GOT3 (cell line): ENCODE measurements at places on chromosomes 16 and 17.

DNA sequence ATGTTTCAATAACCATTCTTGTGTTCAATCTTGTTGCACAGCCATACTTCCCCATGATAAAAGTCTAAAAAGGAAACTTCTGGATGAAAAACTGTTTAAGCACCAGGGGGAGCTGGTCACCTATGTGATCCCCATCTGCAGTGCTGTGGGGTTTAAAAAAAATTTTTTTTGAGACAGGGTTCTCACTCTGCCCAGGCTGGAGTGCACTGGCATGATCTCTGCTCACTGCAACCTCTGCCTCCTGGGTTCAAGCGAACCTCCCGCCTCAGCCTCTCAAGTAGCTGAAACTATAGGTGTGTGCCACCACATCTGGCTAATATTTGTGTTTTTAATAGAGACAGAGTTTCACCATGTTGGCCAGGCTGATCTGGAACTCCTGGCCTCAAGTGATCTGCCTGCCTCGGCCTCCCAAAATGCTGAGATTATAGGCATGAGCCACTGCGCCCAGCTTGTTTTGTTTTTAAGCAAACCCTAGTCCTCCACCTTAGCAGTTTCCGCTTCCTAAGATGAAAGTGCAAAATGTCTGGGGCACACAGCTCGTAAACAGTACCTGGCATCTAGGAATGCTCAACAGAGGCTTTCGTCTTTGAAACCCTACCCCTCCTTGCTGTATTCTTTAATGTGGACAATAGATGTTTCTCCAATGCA is 25.4 kb downstream of the DNAJA2 start:
- DNase-seq, result no peak

DNA sequence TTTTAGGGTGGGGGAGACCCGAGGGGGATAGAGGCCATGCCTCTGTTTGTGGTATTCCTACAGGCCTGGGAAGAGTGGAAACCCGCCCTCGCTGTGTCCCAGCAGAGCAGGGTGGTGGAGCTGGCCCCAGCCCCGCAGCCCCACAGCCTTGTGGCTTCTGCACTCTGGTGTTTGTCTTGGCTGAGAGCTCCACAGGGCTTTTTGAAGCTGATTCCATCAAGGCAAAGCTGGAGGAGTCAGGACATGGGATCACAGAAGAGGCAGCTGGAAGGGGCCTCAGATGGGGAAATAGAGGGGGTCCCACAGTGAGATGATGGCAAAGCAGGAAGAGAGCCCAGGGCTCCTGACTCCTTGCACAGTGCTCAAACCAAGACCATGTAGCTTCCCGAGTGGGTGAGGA is 5.0 kb upstream of the WFIKKN2 start:
- DNase-seq, result no peak

DNA sequence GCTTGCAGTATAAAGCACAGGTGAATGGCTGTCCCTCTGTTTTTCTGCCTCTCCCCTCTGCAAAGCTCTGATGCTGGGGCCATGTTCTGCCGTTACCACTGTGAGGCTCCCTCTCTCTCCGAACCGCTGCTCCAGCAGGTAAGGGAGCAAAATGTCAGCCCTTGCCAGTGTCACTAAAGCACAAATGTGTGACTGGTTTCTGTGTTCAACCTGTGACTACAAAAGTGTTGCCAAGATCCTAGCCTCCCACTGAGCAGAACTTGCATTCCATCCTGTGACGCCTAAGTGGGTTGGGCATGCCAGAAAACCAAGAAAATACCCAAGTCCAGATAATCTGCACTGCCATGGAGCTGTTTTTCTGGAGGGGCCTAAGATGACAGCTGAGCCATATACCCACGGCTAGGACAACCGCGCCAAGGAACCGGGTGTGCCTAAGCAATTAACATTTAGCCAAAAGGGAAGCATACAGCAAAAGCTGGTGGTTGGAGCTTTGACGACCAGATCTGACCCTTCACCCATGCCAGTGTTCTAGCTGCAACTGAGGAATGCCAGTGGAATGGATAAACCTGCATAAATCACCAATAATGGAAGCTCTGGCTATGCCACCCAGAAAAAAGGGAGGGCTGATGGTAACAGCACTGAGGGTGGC is 35.0 kb downstream of the PSME3IP1 start:
- DNase-seq, result no peak

DNA sequence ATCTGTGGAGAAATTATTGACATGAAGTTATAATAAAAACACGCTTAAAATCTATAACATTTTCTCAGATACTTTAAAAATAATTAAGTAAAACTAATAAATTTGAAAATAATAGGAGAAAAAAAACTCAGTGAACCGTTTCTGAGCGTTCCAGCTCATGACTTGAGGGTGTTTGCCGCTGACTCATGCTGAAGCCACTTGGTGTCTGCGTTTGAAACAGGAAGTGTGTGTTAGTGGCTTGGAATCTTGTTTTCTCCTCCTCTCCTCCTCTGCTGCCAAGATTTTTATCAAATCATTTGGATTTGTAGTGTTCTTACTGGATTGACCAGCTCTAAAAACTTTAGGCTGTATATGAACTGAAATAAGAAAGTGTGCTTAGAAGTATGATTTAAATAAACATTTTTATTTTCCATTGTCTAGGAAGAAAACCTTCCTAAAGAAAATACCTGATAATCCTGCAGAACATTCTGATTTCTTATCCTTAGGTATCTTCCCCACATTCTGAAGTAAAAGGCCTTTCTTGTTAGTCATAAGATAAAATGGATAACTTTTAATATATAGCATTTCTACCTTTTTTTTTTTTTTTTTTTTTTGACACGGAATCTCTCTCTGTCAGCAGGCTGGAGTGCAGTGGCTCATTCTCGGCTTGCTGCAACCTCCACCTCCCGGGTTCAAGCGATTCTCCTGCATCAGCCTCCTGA is 30.8 kb downstream of the USP10 start:
- no peak for DNase-seq

DNA sequence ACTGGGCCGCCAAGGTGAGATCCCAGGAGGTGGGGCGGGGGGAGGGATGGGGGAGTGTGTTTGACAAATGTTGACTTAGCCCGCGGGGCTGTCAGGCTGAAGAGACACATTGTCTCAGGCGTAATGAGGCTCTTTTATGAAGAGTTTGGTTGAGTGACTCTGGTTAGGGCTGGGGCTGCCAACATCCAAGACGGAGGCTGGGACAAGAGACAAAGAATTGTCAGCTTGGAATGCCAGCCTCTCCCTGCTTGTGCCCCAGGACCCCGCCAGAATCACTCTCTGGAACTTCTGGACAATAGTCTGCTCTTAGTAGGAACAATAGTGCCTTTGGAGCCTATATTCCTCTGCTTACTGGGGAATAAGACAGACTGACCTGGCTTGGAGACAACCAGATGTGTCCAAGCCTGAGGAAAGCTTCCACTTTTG is 24.0 kb downstream of the PCTP start:
- DNase-seq, result no peak

GRCh38 chr17:19629449-19629848 is 19.1 kb upstream of the ALDH3A2 start:
- DNase-seq, result no peak

GRCh38 chr16:27330542-27330941 is 16.8 kb downstream of the IL4R start:
- peak; percentile 50 for DNase-seq

DNA sequence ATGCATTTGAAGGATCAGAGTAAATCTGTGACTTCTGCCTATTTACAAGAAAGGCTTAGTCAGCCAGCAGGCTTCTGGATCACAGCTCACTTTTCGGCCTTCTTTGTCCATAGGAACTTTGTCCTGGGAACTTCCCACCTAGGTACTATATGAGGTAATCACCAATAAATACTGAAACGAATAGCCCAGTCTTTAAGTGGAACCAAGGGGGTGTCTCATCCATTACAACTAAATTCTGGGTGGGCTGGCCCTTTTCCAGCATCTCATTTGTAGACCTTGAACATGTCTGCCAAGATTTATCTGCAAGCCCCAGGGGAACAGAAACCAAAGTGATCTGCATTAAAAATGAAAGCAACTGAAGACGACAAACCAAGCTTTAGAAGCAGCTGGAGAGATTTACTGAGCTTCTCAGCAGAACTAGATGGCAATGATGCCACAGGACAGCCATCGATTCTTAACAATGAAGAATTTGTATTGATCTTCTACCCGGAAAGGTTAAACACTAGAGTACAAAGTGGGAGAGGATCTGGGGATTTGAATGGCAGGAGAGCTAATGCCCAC is 55.5 kb downstream of the SNX11 start:
- DNase-seq, result no peak

DNA sequence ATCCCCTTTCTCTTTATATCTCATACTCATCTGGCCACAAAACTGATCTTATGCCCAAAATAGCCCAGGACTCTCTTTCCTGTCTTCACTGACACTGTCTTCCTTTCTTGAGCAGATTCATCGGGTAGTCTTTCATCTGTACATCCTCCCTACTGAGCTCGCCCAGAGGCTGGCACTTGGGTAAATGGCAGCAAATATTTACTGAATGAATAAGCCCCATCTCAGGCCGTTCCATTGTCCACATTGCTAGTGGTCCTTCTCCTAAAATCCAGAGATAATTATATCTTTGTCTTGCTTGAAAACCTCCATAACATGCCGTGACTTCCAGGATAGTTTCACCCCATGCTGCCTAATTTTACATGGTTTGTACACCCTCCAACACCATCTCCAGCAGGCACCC is 158.1 kb upstream of the SDK2 start:
- DNase-seq, result no peak

GRCh38 chr17:34308371-34308770 is 10.9 kb upstream of the CCL8 start:
- DNase-seq, result no peak

DNA sequence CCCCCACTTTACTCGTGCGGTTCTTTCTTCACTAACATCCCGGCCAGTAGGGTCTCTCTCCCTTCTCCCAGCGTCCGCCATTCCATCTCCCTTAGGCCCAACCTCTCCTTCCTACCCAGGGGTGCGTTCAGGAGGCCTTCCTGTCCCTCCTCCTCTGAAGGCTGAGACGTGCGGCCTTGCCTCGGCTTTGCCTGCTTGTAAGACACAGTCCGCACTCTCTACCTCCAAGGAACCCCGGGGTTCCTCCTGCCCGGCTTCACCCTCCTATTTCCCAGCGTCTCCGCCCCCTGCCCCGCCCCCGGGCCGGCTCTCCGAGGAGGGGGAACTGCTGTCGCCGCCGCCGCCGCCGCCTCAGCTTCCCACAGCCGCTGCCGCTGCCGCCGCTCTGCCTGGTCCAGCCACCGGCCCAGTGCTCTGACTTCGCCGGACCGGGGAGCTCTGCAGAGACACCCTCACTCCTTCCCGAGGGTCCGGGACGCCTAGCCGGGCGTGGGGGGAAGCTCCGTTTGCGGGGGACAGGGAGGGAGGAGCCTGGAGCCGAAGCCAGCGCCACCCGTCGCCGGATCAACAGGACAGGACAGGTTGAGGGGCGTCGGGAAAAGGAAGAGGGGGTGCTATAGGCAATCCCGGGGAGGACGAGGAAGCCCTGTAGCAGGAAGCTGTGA is 1.2 kb upstream of the FGF11 start:
- no peak for DNase-seq

GRCh38 chr16:1968146-1968953 is 1.7 kb downstream of the RNF151 start:
- no peak for DNase-seq

- no peak for DNase-seq
Observed at GRCh38 chr16:47657977-47658376, 196.8 kb downstream of the PHKB start.

DNA sequence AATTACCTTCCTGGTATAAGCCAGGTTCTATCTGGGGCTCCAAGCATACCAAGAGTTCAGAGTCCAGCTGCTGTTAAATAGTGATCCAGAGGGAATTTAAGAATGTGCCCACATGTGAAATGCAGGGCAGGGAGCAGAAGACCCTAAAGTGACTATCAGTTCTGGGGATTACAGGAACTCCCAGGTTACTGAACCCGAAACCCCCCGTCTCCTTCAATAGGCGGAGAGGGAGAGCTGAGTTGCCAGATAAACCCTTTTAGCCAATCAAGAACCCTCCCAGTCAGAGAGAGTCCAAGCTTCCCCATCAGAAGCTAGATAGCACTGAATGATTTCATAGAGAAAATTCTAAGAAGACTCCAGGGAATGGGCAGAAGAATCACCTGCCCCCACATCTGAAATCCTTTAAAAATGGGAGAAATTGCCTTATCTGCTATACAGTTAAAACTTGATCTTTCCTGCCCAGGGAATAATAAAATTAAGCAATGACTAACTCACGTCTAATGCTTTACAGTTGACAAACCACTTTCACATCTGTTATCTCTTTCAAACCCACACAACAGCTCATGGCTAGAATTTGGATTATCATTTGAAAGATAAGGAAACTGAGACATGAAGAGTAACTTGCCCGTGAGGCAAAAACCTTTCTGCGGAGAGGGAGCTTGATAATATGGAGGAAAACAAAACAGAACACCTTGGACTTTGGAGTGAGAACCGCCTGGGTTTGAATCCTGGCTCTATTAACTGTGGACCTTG is 10.2 kb downstream of the NOG start:
- no peak for DNase-seq

DNA sequence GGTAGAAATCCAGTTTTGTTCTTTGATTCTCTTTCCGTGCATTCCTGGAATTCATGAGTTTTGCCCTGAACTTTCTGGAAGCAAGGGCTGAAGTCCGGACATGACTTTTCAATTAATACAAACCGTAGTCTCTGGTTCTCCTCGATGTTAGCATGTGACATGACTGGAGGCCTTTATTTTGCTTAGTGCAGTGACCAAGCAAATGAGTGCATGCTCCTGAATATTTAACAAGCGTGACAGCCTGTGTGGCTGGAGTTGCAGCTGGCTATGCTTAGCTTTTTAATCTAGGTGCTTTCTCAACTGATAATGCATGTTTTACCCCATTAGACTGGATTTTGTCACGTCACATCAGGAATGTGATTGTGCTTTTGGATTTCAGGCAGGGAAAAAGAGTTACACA is 302.1 kb downstream of the MAP2K6 start:
- DNase-seq, result no peak

DNA sequence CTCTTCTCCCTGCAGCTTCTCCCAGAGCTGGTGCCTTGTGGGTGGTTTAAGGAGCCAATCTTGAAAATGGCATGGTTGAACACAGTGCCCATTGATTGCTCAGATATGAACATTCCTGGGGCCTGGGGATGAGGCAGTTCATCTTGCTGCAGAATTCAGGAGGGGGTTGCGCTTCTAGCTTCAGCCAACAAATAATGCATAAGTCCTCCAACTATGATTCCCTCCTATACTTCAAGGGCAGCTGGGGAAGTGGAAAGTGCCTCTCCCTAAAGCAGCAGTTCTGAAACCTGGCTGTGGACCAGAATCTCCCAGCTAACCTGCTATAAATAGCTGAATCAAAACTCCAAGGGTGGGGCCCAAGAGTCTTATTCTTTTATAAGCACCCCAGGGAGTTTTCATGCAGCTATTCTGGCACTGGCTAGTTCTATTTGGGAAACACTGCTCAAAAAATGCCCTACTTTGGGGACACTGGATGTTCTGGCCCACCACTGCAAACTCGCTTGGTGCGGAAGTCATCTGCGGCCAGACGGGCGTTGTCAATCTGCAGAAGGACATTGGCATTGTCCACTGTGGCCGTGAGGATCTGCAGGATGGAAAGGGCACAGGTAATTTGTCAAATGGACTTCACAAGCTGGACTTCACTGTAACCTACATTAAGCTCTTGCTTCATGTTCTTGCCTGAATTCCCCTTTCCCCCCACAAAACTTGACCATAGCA is 130.3 kb downstream of the CCDC144A start:
- no peak for DNase-seq
